ENCODE measurements at places on chromosomes 2 and 18. TPM values are rescaled to one million over a fixed set of nuclear protein-coding genes. Genes with fewer than 3 reads are reported as not detected.

- no peaks in the 10 kb centered on the region for H3K36me3 ChIP-seq
- H3K27me3 ChIP-seq, result no peaks in the 10 kb centered on the region
- H3K4me1 ChIP-seq, result 0 out of 2 replicates have a peak, but pooled peaks cover 2% of the 10 kb centered on the region
- peak; percentile 61 for DNase-seq
- no peak overlapping the region for H3K27ac ChIP-seq
- no peak overlapping the region for H3K4me3 ChIP-seq
These were observed 12.8 kb upstream of the GBX2 start for GRCh38 chr2:236180831-236181453.

COLEC11 gene
- not detected for total RNA-seq

AP1S3 gene
- 180 TPM for total RNA-seq

DNA sequence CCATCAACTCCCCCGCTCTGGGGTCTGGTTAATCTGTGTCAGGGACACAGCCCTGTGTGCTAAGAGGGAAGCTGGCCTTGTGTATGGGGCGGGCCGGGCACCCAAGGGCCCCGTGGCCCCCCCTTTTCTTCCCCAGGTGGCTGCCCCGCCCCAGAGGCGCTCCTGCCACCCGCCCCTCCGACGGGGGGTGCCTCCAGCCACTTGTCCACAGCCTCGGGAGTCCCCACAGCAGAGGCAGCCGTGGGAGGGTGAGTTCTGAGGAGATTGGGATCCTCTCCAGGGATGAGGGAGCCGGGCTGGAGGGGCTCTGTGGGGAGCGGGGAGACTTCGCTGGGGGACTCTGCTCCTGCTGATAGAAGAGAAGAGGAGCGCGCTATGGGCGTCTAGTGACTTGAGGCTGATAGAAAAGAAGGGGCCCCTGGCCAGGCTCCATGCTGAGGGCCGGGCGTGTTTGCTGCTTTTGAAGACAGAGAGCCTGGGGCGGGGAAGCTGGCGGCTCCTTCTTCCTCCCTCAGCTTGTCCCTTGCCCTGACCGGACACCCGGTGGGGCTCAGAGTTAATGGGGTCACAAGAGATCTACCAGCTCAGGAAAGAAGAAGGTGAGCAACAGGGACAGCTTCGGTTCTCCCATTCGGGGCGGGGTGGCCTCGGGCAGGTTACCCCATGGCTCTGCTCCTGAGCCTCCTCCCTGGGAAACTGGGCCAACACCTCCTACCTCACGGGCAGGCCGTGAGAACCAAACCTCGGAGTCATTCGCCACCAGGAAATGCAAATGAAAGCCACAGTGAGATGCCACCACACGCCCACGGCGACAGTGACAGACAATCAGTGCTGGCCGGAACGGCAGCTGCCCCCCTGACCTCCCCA lies 89.4 kb upstream of the TAF1B start:
- DNase-seq, result no peak
- H3K27ac ChIP-seq, result no peak overlapping the region
- H3K4me3 ChIP-seq, result no peak overlapping the region
- no peaks in the 10 kb centered on the region for H3K36me3 ChIP-seq
- no peaks in the 10 kb centered on the region for H3K27me3 ChIP-seq

DNA sequence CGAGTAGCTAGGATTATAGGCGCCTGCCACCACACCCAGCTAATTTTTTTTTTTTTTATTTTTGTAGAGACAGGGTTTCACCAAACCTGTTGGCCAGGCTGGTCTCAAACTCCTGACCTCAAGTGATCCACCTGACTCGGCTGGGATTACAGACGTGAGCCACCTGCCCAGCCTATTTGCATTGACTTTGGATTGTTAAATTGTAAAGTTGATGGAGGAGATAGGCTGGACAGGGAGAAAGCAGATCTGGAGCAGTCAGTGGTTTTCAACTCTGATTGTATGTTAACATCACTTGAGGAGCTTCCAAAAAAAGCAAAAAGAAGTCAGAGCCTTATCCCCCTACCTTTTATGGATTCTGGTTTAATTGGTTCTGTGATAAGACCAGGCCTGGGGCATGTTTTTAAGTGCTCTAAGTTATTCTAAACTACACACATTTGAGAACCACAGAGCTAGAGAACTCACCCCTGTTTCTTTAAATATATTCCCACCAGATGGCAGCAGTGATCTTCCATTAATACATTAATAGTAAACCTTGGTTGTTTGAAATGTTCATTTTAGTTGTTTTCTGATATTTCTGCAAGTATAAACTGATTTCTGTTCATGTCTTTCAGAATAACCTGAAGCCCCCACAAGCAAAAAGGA lies 7.5 kb downstream of the C2orf49 start:
- no peaks in the 10 kb centered on the region for H3K27me3 ChIP-seq
- H3K4me1 ChIP-seq, result no peaks in the 10 kb centered on the region
- peaks cover 2% of the 10 kb centered on the region for H3K36me3 ChIP-seq
- no peak overlapping the region for H3K27ac ChIP-seq
- no peak overlapping the region for H3K4me3 ChIP-seq

GRCh38 chr2:60104514-60105505 lies 448.6 kb downstream of the BCL11A start:
- H3K4me1 ChIP-seq, result peaks cover 9% of the 10 kb centered on the region
- H3K27ac ChIP-seq, result no peak overlapping the region
- no peaks in the 10 kb centered on the region for H3K27me3 ChIP-seq
- no peak for DNase-seq

GRCh38 chr2:129812071-129812470 lies 167.4 kb upstream of the RAB6C start:
- H3K27me3 ChIP-seq, result no peaks in the 10 kb centered on the region
- no peaks in the 10 kb centered on the region for H3K4me1 ChIP-seq
- no peaks in the 10 kb centered on the region for H3K36me3 ChIP-seq
- H3K4me3 ChIP-seq, result no peak overlapping the region
- DNase-seq, result no peak

GRCh38 chr18:62258093-62258492 lies 67.0 kb upstream of the TNFRSF11A start:
- H3K27ac ChIP-seq, result no peak overlapping the region
- no peaks in the 10 kb centered on the region for H3K27me3 ChIP-seq

CCL20 gene
- total RNA-seq, result 3.5 TPM

MZT2B gene
- total RNA-seq, result 384 TPM

GRCh38 chr2:176648700-176649297 lies 379.6 kb downstream of the MTX2 start:
- no peak overlapping the region for H3K27ac ChIP-seq
- peaks cover 1% of the 10 kb centered on the region for H3K27me3 ChIP-seq

RTKN gene
- total RNA-seq, result 123 TPM

ZAP70 gene
- total RNA-seq, result 0.82 TPM

LDLRAD4 gene
- total RNA-seq, result 1.2 TPM

All from Caco-2 (cell line).